ENCODE measurements at places on chromosomes 7 and 10.

DNA sequence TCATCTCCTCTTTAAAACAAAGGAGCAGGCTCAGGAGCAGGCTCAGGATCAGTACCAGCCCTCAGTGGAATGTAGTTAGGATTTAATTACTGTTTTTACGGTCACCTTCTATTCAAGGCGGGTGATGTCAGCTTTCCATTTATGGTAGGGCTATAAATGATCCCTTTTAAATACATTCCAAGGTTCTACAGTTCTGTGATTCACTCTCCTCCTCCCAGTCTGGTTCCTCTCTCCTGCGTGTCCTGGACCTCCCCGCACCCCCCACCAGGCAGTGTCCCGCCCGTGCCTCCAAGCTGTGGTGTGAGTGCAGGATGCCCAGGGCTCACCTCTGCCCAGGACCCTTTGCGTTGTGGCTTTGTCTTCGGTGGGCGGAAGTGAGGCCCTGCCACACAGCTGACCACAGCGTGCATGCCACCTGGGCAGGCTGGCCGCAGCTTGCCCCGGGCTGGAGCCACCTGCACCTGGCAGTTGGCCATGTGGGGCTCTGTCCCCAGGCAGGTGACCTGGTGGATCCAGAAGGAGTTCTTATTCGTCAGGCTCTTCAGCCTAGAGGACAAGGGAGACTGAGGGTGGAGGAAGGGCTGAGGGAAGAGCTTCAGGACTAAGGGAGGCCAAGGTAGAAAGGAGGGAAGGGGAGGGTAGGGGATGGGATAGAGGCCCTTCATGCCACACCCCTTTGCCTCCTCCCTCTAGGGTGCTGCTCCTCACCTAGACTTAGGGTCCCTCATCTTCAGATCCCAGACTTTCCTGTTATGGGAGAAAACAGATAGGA, 9.1 kb downstream of the LOXL4 start:
- no peak for DNase-seq

DNA sequence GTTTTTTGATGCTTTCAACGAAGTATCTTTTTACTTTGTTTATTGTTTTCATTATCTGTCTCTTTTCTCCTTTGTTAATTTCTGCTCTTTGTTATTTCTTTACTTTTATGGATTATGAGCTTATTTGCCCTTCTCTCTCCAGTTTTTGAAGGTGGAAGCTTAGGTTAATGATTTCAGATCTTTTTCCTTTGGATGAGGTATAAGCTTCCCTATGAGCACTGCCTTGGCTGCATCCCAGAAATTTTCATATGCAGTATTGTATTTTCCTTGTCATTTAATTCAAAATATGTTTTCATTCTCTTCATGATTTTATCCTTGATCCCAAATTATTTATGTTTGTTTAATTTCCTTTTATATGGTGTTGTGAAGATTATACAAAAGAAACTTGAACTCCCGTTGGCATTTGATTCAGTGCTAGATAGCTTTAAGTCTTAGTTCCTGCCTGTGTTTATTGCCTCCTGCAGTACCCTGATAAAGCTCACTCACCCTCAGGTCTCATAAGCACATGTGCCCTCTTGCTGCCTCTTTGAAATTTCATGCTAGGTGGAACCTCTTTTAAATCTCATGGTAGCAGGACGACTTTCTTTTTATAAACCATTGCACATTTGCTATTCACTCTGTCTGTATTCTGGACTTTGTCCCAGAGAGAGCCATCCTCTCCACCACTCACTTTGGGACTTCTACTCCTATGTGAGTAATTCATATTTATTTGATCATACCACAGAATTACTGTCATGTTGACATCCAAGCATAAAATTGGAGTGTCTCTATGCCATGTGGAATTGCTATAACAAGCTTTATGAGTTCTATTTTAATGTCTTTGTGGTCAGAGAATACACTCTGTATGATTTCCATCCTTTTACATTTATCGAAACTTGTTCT, 23.0 kb upstream of the CEP41 start:
- no peak for DNase-seq

DNA sequence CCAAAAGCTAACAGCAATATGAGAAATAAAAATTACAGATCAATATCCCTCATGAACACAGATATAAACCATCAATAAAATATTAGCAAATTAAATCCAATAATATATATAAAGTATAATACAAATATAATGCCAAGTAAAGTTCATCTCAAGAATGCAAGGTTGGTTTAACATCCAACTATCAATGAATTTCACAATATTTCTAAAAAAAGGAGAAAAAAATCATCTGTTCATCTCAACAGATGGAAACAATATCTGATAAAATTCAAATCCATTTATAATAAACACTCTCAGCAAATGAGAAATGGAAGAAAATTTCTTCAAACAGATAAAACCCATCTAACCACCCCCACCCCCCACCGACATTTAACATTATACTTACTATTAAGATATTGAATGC, 86.9 kb downstream of the SIRT1 start:
- DNase-seq: no peak

- no peak for DNase-seq
Observed at GRCh38 chr7:107779647-107780099, 23.4 kb downstream of the SLC26A3 start.

GRCh38 chr7:118755067-118755625, 530.6 kb downstream of the ANKRD7 start:
- DNase-seq: no peak

DNA sequence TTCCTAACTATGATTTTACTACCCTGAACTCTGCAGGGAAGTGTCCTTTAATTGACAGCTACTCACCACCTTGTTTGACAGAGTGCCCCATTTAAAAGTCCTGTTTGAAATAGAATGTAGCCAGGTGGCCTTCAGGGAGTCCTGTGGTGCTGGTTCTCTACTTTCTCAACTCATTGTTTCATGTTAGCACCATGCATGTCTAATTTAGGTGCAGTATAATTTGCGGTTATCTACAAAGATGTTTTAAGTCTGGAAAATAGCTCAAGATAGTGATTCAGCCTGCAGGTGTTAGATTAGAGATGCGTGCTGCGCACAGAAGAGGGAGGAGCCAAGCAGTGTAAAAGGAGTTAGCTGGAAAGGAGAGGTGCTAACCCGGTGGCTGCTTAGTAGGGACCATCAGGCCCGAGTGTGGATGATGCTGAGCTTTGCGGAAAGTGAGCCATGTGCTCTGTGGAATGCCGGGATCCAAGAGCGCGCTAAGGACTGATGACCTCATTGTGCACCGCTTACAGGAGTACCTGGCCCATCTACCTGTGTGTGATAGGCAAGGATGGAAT, 1.2 kb downstream of the CCM2 start:
- DNase-seq: peak; percentile 5

DNA sequence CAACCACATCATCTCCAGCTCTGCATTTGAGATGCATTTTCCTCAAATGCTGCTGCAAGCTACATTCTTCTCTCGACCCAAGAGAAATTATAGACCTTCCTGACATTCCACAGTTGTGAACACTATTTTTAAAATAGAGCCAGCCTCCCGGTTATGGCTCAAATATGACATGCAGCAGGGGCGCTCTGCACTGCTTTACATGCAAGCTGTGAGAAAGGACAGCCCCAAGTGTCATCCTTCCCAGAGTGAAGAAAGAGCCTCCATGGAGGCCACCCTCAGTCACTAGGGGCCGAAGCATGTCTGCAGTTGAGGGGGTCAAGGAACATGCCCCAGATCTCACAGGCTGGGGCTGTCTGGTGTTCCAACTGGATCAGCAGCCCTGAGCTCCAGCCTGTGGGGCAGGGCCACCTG, 63.9 kb upstream of the CHST15 start:
- DNase-seq: no peak

GRCh38 chr7:37916017-37916672, 472 bp downstream of the SFRP4 start:
- peak; percentile 47 for DNase-seq

- no peak for DNase-seq
Observed at GRCh38 chr10:23116486-23117205, 21.3 kb downstream of the MSRB2 start.

GRCh38 chr7:151524331-151524730, 4.6 kb upstream of the RHEB start:
- no peak for DNase-seq

- no peak for DNase-seq
Observed at GRCh38 chr10:33370434-33370930, 36.0 kb upstream of the NRP1 start.

DNA sequence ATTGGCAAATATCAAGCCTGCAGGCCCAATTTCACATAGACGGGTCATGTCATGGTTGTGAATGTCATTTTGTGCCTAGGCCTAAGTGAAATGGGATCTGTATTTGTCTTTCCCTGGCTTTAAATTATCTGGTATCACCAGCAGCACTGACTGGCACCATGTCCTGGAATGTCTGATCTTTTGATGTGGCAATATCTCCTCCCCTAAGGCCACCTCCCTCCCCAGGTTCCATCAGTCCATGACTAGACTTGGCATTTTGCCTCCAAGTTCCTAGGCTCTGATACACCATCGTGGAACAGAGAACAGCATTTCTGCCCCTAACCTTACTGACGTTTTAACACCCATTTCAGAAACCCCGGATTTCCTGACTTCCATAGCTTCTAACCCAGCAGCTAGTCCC, 513.9 kb downstream of the GALNT17 start:
- no peak for DNase-seq

DNA sequence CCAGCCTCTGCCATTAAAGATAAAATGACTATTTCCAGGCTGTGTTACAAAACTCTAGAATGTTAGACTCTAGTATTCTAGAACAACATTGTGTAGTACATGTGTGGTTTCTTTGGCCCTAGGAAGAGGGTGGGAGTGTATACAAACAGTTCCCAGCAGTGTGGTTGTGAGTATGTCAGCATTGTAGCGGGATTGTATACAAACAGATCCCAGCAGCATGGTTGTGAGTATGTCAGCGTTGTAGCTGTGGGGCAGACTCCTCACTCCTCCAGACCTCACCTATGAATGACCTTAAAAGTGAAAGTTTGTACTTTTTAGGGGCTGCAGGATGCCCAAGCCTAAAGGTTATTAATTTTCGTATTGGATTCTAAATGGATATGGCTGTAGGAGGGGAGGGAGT, 6.9 kb upstream of the ACSL5 start:
- no peak for DNase-seq

DNA sequence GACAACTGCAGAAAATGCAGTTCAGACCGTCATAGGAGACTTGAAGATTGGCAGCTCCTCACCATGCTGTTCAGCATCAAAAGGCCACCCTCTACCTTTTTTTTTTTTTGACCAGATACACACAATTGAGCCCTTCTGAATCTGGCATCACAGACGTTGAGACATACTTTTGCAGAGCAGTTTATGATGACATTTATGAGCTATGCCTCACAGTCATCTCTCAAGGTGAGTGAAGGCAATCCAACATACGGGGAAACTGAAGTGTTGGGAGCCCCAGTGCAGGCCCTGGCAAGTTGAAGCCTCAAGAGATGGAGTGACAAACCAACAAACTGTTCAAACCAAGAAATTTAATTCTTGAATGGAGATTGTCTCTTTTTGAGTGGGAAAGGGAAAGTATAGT, 83.6 kb upstream of the DLX6 start:
- DNase-seq: no peak

GRCh38 chr7:141072548-141073172, 1.2 kb upstream of the TMEM178B start:
- DNase-seq: peak; percentile 87

DNA sequence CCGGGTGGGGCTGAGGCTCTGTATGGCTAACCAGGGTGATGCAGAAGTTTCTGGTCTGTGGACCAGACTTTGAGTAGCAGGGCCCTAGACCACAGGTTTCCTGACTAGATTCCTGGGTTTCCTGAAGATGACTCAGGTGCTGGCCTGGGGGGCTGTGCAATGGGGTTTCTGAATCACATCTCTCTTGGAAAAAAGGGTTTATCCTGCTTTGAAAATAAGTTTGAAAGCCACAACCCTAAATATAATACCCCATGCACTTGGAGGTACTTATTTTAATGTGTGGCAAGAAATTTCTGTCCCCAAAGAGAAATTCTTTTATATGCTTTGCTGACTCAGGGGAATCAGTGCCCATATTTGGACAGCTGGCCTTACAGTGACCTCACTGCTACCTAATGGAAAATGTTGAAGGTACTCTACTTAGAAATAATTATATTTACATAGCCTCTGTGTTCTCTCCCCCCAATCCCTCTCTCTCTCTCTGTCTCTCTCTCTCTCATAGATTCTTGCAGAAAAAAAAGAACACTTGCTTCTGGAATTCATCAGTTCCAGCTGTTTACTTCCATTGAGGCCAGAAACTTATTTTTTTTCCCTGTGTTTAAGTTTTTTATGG, 184.4 kb upstream of the LYZL2 start:
- no peak for DNase-seq

DNA sequence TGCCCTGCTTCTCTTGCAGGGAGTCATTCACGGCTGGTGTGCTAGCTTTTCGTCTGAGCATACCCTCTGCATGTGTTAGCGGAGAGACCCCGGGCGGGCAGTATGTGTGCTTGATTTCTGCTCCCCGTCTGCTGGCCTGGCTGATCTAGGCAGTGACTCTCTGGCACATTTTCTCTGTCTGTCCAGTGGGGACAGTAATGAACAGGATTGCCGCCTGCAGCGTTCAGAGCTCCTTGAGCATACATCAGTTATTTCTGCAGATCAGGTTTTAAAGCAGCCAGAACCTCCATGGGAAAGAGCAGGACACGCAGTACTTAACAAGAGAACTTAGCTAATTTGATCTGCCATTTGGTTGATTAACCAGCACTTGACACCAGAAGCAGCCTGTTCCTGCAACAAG, 242.5 kb downstream of the CELF2 start:
- DNase-seq: peak; percentile 43

GRCh38 chr7:123748171-123748733, 551 bp downstream of the WASL start:
- DNase-seq: peak; percentile 53

GRCh38 chr7:152366662-152367061, 69.1 kb downstream of the KMT2C start:
- DNase-seq: peak; percentile 7

DNA sequence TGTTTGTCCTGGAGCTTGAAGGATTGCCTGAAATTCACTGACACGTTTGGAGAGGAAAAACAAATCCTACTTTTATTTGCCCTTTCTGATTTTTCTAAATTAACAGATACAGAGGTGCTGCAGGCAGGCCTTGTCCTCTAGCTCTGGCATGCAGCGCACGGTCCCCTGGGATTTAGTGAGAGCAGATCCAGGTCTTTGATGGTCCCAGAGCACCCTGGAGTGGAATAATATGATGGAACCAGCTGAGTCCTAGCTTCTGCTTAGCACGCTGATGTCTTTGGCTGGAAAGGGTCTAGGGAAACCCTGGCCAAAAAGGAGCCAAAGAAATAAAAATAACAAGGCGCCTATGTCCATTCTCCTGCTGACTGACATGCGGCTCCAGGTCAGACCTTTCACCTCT, 40.5 kb downstream of the C10orf120 start:
- no peak for DNase-seq

- no peak for DNase-seq
Observed at GRCh38 chr10:76082232-76082631, 650.8 kb downstream of the LRMDA start.
